Astrocyte of the spinal cord (primary cell): ENCODE measurements at places on chromosomes 6 and 20.

DNA sequence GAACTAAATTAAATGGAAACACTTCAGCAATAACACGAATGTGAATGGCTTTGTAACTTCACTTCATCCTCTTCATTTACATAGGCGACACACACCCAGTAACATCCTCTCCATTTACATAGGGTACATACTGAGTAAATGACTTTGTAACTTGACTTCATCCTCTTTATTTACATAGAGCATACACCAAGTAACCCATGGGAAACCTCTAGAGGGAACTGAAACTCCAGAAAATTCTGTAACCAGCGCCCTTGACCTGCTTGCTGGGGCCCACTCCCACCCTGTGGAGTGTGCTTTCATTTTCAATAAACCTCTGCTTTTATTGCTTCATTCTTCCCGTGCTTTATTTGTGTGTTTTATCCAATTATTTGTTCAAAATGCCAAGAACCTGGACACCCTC is 81.6 kb upstream of the OPRM1 start:
- no peak for DNase-seq

DNA sequence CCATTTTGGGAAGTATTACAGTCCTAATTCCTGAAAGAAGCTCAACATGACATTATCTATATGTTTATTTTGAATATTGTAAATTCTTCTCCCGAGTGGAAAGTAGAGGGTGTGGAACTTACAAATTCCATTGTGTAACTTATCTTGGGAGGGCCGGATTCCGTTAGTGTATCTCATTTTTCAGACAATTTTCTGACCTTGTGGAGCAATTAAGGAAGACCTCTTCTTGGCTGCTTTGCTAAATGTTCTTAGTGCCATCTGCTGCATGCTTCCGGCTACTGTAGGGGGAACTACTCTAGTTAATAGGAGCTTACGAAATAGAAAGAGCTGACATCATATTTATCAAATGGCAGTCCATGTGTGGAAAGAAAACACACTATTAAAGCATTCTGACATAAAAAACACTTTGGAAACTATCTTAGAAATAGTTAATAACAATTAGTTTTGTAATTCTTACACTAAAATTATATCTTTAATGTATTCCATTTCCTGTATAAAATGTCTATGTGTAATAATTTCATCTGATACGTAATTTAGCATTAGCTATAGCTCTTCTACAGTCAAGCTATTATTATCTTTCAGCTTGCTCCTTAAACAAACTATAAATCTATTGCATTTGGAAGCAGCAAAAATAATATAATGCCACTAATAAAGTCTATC is 41.5 kb upstream of the KCNQ5 start:
- peak; percentile 79 for DNase-seq

DNA sequence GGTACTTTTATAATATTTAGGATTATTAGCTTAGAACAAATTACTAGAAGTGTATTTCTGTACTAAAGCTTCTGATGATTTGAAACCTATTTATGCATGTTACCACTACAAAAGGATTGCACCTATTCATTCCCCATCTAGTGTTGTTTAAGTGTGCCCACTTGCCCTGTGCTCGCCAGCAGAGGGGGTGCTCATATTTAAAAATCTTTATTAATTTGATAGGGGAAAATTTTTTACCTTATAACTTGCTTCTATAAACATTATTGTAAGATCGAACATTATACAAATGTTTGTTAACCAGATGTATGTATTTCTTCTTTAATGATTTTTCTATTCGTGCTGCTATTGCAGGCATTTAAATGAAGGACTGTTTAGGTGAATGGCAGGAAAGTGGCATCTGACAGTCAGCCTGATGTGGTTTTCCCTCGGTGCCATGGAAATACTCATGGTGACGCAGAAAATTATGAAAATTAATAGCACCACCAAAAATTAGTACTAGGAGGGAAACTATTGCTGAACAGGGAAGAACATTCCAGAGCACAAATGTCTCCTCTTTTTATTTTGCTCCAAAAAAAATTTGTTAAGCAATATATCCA is 44.1 kb upstream of the FNDC1 start:
- DNase-seq, result no peak

GRCh38 chr20:48616481-48616880 is 211.3 kb downstream of the PREX1 start:
- DNase-seq, result no peak

DNA sequence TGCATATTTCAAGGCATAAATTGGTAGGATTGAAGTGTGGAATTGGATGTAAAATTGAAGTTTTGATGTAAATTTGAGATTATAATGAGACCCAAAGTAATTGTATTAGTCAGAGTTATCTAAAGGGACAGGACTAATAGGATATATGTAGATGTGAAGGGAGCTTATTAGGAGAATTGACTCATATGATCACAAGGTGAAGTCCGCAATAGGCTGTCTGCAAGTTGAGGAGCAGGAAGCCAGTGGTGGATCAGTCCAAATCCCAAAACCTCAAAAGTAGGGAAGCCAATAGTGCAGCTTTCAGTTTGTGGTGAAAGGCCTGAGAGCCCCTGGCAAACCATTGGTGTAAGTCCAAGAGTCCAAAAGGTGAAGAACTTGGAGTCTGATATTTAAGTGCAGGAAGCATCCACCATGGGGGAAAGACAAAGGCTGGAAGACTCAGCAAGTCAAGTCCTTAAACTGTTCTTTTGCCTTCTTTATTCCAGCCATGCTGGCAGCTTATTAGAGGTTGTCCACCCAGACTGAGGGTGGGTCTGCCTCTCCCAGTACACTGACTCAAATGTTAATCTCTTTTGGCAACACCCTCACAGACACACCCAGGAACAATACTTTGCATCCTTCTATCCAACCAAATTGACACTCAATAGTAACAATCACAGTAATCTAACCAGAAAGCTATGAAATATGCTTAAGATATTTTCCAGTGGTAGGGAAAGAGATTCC is 442.6 kb upstream of the PTCHD4 start:
- DNase-seq, result no peak

GRCh38 chr6:131258010-131258652 is 122.9 kb downstream of the AKAP7 start:
- no peak for DNase-seq

DNA sequence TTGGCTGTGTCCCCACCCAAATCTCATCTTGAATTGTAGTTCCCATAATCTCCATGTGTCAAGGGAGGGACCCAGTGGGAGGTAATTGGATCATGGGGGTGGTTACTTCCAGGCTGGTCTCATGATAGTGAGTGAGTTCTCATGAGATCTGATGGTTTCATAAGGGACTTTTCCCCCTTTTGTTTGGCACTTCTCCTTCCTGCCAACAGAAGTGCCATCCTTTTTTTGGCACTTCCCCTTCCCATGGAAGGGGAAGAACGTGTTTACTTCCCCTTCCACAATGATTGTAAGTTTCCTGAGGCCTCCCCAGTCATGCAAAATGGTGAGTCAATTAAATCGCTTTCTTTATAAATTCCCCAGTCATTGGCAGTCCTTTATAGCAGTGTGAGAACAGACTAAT is 18.0 kb upstream of the PI3 start:
- DNase-seq, result no peak

DNA sequence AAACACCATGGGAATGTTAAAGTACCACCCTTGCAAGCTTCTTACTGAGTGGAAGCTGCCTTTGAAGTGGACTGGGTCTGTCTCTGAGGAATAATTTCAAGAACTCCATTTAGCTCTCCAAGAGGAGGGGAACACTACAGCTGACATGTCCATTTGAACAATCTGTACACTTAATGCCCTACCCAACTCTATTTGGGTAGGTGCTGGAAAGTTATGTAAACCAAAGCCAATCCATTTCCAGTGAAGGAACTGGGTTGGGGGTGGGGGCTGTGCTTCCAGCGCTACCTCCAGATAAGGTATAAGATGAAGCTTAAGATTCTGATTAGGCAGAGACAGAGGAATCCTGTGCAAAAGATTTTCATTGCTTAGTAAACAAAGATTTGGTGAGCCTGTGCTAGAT is 122.0 kb downstream of the TCP11 start:
- no peak for DNase-seq

DNA sequence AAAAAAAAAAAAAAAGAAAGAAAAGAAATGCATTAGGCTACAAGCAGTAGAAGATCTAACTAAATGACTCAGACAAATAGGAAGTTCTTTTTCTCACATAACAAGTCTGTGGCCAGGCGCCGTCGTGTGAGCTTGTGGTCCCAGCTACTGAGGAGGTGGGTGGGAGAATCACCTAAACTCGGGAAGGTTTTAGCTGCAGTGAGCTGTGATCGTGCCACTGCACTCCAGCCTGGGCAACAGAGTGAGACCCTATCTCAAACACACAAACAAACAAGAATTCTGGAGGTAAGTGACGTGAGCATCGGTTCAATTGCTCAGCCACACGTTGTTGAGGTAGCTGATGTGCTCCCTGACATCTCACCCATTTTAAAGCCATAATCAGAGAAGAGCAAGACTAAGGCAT is 37.9 kb upstream of the SLC23A2 start:
- no peak for DNase-seq

- peak; percentile 36 for DNase-seq
Measured at GRCh38 chr6:20790032-20790791, 256.0 kb downstream of the CDKAL1 start.

- no peak for DNase-seq
Measured at GRCh38 chr6:14506656-14507246, 389.2 kb downstream of the CD83 start.

DNA sequence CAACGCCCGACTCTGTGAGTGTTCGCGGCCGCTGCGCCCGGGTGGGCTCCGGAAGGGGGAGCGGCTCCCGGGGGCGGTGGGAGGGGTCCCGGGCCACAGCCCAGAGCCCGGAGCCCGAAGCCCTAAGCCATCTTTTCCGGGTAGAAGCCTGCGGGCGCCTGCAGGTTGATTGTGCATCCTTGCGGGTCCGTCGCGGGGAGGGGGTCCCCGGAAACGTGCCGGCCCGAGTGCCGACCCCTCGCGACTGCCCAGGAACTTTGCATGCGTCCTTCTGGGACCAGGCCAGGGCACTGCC is 413 bp downstream of the PTPRA start:
- DNase-seq, result peak; percentile 23

DNA sequence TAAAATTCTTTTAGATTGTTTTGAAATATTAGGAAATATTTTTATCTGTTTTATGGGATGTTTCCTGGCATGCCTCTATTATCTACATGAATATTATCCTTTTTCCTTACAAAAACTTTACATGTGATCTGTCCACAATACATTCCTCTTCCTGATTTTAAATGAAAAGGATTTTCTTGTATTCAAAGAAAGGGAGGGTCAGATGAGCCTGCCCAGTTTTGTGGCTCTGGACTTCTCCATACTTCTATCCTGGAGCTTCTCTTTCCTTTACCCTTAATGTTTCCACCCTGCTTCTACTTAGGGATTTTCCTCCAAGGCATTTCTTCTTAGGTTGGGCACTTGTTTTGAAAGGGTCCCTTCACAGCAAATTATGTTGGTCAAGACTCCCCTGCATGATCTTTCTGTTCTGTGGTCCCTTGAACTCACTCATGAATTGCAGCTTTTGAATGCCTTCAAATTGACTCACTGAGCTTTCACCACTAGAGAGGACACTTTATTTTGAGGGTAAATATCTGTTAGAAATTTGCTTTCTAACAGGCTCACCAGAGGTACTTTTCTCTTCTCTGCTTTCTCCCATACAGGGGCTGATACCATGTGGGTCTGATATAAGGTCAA is 104.9 kb downstream of the CENPW start:
- DNase-seq, result peak; percentile 52

GRCh38 chr6:11343963-11344723 is 111.7 kb upstream of the NEDD9 start:
- DNase-seq, result no peak

DNA sequence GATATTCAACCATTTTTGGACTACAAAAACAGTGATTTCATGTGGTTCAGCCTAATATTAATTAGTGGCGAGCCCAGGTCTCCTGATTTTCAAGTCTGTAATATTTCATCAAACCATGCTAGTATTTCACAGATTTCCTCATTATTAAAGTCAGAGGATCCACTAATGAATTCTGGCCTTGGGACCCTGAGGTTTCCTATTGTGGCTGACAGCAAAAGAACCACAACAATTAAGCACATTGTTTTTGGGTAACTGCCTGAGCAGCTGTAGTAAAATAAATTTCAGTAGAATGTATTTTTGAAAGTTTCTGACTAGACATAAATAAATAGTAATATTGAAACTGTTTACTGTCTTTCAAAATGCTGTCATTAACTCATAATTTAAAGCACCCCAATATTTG is 630.7 kb upstream of the MMS22L start:
- DNase-seq, result no peak

GRCh38 chr6:37860226-37860839 is 40.8 kb downstream of the ZFAND3 start:
- DNase-seq, result peak; percentile 49

DNA sequence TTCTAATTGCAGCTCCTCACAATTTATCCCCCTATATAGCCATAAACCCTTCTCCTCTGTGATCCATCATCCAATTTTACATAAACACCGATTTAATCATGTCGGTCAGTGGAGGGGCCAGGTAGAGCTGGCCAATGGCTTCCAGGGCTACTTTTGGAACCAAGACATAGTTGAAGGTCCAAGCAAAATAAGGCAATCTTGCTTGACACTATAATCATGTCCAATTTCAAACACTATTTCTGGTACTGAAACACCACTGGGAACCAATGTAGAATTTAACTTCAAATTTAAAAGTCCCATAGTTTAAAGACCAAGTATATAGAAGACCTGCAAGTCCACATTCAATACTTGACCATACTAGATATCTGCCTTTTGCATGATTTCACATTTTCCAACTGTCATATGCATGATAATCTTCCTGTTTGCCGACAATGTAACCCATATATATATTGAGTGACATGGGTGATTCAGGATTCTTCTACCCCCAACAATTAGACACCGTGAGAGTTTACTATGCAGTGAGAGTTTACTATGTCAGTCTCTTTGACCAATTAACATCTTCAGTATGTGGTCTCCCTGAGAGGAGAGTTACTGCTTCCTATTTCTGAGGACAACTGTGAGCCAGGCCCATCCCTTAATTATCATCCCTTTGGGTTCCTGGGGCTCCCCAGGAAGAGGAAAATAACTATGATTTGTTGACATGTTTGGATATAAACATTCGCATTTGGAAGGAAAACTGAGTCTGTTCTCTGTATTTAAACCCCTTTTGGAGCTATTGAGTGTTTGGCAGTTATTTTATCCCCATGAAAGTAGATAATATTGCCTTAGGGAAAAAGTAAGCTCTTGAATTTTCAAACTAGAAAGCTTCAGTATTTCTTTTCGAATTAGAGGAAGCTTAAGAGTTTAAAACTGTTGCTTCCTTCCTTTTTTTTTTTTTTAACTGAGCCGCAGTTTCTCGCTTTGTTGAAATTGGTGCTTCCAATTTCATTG is 31.8 kb downstream of the SAMD3 start:
- DNase-seq, result no peak

GRCh38 chr6:132234356-132234755 is 166.9 kb downstream of the MOXD1 start:
- DNase-seq, result no peak

- no peak for DNase-seq
Measured at GRCh38 chr20:59600472-59600871, 3.9 kb upstream of the PHACTR3 start.

GRCh38 chr6:19988555-19988954 is 151.4 kb downstream of the ID4 start:
- DNase-seq, result peak; percentile 3

DNA sequence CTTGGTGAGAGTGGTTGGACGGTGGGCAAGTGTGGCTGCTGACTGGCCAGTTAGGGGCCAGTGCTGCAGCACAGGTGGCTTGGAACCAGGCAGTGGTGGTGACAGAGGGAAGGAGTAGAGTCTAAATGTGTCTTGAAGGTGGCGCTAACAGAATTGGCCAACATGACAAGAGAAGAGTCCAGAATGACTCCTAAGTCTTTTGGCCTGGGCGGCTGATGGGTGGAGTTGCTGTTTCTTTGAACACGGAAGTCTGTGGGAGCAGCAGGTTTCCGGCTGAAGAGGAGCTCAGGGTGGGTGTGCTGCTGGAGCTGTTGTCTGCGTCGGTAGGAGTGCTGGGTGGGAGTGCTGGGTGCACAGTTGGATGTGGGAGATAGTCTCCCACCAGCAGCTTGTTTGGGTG is 10.1 kb downstream of the LSM14B start:
- no peak for DNase-seq
